ENCODE measurements at places on chromosomes 5 and 9.

DNA sequence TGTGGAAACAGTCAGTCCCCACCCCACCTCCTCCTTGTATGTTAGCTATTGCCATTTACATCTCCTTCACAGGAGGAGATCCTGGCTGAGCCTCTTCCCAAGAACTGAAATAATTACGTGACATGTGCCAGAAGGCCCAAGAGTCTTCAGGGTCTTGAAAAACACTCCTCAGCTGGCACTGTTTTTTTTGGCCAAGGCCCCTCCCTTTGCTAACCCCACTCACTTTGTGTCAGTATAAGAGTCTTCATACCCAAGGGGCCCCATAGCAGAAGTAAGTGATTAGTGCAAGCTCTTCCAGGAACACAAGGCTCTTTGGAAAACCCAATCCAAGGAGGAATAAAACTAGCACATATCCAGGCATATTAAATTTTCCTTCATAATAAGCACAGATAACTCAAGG lies 5.7 kb upstream of the LARP1 start:
- DNase-seq = no peak

DNA sequence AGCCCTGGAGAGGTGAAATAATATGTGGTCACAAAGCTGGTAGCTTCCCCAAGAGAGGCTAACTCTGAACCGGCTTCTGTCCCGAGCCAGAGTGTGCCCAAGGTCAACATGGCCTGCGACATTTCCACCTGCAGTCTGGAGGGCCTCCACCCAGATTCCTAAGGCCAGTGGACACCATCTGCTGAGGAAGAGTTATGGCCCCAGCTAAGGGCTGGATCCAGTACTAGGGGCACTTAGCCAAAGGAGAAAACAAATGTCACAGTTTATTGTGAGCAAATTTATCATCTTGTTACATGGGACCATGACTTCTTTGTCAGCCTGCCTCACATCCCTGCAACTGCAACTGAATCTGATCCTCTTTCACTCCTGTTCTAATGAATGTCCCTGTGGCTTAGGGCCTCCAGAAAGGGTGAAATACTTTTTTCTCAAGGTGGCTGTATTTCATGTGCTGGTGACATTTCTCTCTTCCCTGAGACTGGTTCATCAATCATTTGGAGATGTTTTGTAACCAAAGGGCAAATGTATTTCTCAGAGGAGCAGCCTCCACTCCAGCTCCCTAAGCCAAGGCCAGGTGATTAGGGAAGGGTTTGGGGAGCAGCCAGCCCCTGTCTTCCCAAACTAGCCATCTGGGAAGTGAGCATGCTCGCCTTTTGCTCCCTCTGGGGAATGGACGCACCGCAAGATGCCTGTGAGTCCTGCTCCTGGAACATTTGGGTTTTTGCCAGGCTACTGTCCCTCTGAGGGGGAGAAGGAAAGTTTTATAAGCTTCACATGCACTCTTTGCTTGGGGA lies 148.3 kb downstream of the CMYA5 start:
- DNase-seq = no peak

DNA sequence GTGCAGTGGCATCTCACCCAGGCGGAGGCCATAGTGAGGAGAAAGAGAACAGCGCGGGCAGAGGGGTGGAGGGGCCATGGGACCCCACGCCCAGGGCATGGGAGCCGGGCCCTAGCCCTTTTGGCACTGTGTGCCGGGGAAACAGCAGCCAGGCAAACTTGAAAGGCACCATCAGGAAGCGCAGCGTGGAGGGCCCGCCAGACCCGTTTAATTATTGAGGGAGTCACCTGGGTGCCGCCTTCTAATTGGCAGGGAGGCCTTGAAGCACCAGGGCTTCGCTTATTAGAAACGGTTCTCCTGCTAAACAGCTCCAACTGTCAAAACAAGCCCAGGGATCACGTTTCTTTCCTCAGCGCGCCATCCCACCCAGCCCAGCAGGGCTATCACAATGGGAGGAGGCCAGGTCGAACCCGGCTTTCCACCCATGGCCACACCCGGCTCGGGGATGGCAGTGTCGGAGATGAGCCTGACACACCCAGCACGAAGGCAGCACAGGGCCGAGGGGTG lies 104.6 kb upstream of the SARDH start:
- DNase-seq = no peak

- DNase-seq = no peak
Observed at GRCh38 chr5:101897914-101898313, 398.2 kb downstream of the SLCO4C1 start.

- DNase-seq = no peak
Observed at GRCh38 chr5:80837679-80838078, 122.5 kb upstream of the RASGRF2 start.

DNA sequence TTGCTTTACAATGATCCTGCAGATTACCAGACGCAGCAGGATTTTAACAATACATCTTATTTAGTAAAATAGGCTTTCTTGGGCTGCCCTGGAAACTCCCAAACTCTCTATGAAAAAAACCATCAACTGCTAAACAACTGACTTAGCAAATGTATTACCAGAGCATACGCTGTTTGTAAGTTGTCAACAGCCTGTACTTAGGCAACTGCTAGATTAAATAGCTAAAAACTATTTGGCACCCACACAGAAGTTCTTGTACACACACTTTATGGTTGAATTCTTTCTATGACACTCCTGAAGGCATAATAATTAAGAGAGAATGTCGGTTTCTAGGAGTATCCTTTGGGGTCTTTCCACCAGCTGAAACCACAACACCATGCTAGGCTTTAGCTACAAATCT lies 123.9 kb downstream of the FBXO38 start:
- no peak for DNase-seq

GRCh38 chr9:99907208-99907532 lies 716 bp downstream of the STX17 start:
- no peak for DNase-seq

DNA sequence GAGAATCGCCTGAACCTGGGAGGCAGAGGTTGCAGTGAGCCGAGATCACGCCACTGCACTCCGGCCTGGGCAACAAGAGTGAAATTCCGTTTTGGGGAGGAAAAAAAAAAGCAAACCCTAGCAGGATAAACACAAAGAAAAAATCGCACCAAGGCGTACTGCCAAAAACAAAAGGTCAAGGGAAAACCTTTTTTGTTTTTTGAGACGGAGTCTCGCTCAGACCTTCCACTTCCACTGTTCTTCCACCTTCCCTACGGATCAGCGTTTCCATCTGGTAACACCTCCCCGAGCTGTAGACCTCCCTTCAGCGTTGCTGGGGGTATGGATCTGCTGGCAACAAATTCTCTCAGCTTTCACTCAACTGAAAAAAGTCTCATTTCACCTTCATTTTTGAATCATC lies 20.1 kb upstream of the FCN2 start:
- DNase-seq = no peak

DNA sequence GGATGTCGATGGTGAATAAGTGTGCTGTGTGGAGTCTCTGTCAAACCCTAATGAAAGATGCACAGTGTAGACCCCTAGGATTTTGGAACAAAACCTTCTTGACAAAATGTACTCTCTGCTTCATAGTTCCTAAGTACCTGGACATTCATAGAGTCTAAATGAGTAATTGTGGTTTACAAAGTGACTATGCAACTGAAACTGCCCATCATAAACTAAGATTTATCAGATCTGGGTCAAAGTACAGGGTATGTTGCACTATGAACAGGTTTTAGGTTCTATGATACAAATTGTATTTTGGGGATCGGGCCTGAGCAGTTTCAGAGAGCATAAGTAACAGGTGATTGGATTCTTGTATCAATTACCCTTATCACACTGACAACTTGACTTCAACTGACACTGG lies 79.4 kb downstream of the LURAP1L start:
- DNase-seq = no peak

- DNase-seq = no peak
Observed at GRCh38 chr5:160092960-160093707, 26.1 kb downstream of the PWWP2A start.

DNA sequence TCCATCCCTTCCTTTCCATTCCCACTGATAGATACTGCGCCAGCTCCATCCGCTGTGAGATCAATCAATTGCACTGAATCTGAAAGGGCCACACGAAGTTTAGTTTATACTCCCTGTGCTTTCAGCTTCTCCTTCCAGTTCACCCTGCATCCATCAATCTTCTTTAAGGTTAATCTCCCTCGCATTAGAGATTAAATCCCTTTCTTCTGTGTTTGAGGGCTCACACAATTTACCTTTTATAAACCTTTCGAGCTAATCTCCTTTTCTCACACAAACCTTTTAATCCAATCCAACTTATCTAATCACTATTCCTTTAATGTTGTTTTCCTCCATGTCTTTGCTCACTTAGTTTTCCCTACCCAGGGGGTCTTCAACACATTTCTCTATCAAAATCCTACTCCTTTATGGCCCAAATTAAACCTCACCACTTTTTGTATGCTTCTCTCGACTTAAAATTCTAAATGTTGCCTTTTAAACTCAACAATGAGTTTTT lies 64.6 kb upstream of the HAPLN1 start:
- no peak for DNase-seq

- DNase-seq = no peak
Observed at GRCh38 chr9:103942200-103942599, 151.9 kb upstream of the SMC2 start.

DNA sequence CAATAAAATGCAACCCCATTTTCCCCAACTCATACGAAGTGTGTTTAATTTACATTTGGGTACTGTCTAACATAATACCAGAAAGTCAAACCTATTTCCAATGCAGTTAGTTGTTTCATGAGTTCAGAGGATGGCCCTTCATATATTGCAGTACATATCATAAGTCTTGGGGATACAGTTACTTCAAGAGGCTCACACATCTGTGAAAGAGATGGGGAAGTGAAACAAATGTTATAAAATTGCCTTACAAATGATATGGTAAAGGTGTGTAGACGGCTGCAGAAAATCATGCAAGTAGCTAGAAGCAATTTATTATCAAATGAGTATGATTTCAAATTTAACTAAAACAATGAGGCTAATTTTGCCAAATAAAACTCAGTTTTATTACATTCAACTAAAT lies 219.0 kb upstream of the CDH12 start:
- no peak for DNase-seq

DNA sequence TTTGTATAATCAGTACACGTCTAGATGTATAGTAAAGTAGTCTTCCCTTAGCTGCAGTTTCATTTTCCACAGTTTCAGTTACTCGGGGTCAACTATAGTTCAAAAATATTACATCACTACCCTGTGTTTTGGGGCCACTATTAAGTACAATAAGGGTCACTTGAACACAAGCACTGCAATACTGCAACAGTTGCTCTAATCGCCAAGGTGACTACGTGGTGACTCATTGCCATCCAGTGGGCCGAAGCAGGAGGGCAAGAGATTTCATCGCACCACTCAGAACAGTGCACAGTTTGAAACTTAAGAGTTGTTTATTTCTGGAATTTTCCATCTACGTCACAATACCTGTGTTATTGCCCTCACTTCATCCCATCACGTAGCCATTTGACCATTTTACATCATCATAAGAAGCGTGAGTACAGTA lies at the start of gene ARL14EPL:
Gene ARL14EPL (plus strand): TSS at position 379 of the 424 bp plus-strand sequence. CDS start 18,994 bp downstream, outside the sequence.
- DNase-seq = no peak

- no peak for DNase-seq
Observed at GRCh38 chr9:17472126-17472525, 106.7 kb upstream of the SH3GL2 start.

DNA sequence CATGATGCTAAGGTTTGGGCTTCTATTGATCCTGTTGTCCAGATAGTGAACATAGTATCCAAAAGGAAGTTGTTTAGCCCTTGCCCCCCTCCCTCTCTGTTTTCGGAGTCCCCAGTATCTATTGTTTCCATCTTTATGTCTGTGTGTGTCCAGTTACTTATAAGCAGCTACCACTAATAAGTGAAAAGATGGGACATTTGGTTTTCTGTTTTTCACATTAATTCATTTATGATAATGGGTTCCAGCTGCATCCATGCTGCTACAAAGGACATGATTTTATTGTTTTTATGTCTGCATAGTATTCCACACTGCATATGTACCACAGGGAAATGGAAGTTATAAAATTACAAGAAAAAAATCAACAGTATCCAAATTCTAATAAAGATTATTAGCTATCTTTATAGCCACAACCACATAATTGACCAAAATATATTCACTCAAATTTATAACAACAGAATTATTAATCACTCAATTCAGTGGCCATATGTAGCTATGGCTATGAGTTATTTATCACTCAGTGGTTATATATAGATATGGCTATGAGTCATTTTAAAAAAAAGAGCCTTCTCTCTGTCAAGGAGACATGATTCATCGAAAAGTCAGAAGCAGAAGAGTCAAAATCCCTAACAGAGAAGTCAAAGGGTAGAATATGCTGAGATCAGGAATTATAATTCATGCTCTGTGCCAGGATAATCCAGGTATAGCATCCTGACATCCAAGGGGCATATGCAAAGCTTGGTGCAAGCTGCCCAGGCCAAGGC lies 367.5 kb downstream of the DEPDC1B start:
- DNase-seq = no peak

- DNase-seq = no peak
Observed at GRCh38 chr5:127089191-127089590, 15.9 kb upstream of the C5orf63 start.

DNA sequence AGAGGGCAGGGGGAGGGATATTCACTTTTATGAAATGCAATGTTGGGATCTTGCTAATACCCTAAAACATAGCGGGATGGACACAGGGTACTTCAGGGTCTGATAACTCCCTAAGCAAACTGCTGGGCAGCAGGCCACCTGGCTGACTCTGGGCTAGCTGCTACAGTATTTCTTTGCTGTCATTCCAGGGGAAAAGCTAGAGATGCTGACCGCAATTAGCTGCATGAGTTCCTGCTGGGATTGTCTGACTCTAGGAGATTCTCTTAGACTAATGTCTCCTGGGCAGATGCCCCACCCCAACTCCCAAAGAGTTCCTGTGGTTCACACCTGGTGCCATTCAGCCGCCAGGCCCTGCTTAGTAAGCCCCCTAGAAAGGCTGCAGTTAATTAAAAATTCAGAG lies 69.9 kb downstream of the PSAT1 start:
- no peak for DNase-seq

GRCh38 chr5:142552107-142552506 lies 133.8 kb downstream of the FGF1 start:
- DNase-seq = no peak

- no peak for DNase-seq
Observed at GRCh38 chr5:135089912-135090311, 55.9 kb upstream of the PITX1 start.

DNA sequence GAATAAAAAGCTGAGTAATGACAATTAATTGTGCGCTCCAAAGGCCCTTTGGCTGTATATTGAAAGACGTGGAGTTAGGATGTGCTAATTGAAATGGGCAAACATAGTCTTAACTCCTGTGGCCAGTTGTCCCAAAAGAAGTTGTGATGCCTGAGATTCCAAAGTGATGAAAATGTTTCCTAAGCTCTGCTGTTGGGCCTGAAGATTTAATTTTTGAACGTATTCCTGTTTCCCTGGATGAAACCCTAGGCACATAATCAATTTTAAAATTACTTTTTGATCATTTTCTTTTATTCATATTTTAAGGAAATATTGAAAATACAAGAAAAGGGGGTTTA lies 87.9 kb downstream of the PRDM6 start:
- DNase-seq = no peak

- no peak for DNase-seq
Observed at GRCh38 chr5:82820188-82820587, 257.0 kb downstream of the TMEM167A start.

DNA sequence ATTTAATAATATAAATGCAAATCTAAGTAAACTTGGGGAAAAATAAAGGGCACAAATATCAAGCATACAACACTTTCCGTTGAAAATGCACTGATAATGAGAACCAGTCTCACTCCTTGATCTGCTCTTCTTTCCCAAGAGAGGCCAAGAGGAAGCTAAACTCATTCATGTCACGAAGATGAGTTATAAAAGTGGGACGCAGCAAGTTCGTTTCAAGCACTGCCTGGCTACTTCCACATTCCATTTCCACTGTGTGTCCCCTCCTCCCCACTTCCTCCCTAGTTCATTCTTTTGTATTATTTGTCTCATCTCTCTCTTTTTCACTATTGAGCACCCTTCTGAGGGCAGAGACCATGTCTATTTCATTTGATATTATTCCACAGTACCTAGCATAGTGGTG lies 158.1 kb downstream of the SLC24A2 start:
- no peak for DNase-seq
